ENCODE measurements at places on chromosomes 5 and 9.

- no peak for DNase-seq
Measured at GRCh38 chr9:2163231-2163885, 148.2 kb downstream of the SMARCA2 start.

GRCh38 chr9:2675834-2676233, 41.5 kb upstream of the KCNV2 start:
- no peak for DNase-seq

DNA sequence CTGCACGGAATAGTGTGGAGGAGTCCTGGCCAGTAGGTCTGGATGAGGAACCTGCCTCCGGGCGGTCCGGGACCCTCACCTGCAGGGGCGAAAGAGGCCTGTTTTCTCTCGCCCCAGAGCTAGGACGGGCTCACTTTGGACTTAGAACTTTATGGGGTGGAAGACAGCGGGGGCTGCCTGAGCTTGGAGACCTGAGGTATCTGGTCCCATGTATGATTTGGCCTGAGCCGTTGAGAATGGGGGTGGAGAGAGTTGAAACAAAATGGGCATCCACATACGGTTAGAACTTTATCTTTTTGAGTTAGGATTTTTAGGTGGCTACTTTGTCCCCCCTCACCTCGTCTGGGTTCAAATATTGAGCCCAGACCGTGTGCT, 681 bp upstream of the ETF1 start:
- DNase-seq = no peak

GRCh38 chr5:43232943-43233833, 41.2 kb downstream of the NIM1K start:
- DNase-seq = peak; percentile 21

DNA sequence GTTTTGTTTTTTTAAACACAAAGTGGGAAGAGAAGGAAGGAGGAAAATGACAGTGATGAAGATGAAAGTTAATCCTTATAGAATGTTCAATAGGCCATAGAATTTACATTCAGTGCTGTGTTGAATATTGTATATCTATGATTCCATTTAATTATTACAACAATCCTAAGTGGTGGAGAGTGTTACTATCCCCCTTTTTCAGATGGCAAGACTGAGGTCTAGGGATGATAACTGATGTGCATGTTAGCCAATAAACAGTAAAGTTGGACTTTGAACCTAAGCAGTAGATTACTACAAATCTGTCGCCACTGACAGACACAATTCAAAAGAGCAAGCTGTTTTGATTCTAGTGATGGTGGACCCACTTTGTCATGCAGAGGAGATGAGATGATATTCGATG, 237.9 kb downstream of the ARHGAP26 start:
- no peak for DNase-seq

GRCh38 chr5:114581136-114581535, 219.3 kb downstream of the KCNN2 start:
- DNase-seq = no peak

DNA sequence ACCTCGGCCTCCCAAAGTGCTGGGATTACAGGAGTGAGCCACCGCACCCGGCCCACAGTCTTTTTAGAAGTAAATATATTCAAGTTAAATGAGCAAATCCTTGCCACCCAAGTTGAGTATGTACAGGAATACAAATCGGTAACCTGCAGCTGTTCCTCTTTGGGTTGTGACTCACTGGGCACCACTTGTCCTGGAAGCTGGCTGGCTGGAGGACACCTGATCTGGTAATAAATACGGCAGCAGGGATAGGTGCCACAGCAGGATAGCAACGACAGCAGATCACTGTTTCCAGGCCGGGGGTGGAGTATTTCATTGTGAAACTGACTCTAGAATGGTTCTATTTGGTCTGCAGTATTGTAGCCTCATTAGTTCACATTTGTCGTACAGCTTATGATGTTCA, 35.7 kb upstream of the SLC36A2 start:
- DNase-seq = no peak

DNA sequence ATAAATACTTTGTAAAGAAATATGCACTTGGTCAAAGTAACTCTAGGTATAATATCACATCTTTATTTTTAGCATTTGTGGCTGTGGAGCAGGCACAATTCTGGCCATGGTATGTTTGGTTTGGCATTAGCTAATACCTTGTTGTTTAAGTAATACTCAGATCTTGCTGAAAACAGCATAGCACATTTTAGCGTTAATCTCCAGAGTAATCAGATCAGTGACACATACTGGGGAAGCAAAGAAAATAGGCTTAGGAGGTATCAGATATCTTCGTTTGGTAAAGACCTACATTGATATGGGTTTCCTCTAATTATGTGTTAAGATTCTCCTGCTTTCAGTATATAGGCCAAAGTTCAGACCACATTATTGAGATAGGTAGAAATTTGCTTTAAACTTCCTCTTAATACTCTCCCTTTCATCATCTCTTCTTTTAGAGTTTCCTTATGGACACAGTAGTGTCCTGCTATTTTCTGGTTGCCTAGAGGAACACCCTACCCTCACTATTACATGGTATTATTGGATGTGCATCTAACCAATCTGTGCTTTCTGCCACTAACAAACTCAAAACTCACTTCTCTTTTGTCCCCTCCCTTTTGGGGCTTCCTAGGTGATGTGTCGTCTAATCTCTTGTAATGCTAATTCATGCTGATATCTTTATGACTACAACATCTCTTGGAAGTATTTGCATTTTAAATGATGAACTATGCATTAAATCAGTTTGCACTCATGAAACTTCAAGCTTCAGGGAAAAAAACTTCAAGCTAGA, 437.3 kb upstream of the ADAMTSL1 start:
- DNase-seq = no peak

- no peak for DNase-seq
Measured at GRCh38 chr9:21414220-21414940, 5.5 kb downstream of the IFNA8 start.

GRCh38 chr5:6108540-6108848, 269.9 kb downstream of the MED10 start:
- no peak for DNase-seq

DNA sequence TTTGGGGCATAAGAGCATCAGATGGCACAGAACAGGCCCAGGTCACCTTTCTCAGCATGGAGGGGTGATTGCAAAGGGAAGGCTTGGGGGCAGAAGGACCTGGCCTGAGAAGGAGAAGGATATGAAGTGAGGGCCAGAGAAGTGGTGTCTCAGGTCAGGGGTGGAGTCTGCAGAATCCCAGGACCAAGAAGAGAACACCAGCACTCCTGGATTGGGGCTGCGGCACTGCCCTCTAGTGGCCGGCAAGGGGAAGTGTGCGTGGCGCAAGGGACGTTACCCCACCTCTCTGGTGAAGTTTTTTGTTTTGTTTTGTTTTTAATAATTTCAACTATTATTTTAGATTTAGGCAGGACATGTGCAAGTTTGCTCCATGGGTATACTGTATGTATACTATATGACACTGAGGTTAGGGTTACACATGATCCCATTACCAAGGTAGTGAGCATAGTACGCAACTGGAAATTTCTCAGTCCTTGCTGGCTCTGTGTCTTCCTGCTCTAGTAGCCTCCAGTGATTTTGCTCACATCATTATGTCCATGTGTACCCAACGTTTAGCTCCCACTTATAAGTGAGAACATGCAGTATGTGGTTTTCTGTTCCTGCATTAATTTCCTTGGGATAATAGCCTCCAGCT, 1548.6 kb downstream of the EFNA5 start:
- DNase-seq = no peak

DNA sequence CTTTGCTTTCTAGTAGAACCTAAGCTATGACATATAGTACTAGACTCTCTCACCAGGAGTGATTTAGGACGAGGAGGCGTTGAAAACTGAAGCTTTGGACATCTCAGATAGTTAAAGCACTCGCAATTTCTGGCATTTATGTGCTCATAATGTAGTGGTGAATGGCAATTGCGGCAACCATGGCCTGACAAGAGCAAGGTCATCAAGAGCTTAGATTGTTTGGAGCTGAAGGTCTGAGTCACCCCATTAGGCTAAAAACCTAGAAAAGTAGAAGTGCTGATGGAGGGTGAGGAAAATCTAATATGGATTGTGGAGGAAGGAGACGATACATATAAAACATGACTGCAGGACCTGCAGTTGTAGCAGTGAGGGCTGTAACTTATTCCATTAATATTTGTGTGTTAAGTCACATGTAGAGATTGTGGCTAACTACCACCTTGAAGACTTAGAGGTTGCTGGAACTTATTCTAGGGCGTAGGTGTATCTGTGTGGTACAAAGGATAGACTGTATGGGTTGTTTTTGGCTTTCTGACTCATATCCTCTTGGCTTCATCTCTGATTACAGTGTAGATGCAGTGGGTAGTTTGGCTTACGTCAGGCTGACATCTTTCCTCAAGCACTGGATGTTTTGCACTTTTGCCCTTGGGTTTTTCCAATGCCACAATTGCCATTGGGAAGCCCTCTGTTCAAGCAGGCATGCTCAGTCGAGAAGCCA, 138.9 kb upstream of the CDKN2B start:
- no peak for DNase-seq

DNA sequence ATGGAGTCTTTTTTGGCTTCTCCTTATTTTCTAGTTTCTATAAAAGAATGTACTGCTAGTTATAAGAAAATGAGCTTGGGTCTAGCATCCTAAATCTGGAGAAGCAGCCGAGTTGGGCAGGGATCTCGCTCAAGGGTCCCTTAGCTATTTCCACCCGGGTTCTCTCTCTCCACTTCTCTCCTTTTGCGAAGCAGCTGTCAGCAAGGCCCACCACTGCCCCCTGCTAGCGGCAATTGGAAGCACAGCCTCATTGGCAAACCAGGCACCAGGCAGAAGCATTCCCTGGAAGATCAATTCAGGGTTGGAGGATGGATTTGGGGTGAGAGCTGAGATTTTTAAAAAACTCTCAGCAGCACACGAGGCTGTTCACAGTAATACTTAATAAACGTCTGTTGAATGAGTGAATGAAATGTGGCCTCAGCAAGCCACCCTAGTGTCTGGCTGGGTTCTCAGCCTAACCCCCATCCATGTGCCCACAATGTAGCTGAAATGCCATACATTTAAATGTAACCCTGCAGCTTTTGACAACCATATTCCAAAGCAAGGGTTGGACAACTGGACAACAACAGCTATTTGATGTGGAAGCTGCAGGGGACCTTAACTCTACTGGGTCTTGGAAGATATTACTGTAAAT, 34.6 kb upstream of the TNIP1 start:
- DNase-seq = peak; percentile 37

- no peak for DNase-seq
Measured at GRCh38 chr5:151154931-151155774, 2.4 kb downstream of the ANXA6 start.

DNA sequence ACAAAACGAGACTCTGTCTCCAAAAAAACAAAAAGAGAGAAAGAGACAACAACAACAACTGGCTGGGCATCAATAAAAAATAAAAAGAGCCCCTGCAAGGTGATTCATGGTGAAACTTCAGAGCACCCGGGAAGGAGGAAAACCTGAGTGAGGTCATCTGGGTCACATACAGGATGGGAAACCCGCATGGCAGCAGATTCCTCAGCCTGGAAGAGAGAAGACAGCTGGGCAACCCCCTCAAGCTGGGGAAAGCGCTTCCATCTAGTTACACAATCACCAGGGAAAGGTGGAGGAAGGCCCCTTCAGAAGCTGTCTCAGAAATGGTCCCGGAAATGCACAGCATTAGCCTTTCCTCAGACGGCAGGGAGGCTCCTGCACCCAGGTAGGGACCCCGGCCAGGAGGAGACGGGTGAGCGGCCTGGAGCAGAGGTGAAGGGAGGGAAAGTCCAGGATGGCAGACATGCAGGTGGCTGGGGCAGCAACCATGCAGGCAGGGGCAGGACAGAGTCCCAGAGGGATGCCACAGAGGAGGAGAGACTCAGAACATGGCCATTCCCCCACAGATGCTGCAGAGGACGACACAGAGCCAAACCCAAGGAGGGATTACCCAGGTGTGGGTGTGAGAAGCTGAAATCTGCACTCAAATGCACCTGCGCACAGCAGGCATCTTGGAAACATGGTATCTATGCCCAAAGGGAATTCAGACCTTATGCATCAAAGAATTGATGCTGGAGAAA, 29.4 kb downstream of the CAMSAP1 start:
- no peak for DNase-seq

DNA sequence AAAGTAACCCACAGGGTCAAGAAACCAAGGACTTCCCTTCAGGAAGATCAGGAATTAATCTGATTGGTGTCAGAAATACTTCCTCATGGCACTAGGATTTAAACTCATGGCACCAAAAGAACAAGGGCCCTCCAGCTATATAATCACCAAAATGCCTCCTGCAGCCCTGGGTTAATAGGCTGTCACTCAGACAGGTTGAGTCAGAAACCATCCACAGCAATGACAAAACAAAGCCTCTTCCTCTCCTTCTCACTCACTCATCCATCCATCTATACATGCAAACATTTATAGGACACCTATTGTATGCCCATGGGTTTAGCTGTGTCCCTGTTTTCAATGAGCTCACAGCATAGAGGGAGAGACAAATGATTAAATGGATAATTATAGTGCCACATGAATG, 62.5 kb upstream of the SPOCK1 start:
- no peak for DNase-seq

GRCh38 chr5:75837258-75837841, 120.1 kb upstream of the POC5 start:
- DNase-seq = no peak

DNA sequence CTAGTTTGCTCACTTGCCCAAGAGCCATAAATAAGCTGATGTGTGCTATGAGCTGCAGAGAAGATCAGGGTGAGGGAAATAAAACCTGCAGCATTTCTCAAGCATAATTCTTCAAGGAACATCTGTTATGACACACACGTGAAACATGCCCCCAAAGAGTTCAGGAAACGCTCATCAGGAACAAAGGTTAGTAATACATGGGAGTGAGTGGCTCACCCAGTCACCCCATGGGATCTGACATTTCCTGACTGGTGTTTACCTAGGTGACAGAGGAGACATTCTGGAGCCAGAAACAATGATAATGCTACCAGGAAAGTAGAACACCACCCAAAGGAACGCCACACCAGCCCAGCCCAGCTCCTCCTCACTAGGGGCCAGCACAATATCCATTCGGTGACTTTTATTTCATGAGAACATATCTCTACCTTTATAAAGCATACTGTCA, 66.0 kb downstream of the FRMD3 start:
- no peak for DNase-seq

GRCh38 chr9:19028835-19029451, 4.1 kb downstream of the SAXO1 start:
- DNase-seq = peak; percentile 66

DNA sequence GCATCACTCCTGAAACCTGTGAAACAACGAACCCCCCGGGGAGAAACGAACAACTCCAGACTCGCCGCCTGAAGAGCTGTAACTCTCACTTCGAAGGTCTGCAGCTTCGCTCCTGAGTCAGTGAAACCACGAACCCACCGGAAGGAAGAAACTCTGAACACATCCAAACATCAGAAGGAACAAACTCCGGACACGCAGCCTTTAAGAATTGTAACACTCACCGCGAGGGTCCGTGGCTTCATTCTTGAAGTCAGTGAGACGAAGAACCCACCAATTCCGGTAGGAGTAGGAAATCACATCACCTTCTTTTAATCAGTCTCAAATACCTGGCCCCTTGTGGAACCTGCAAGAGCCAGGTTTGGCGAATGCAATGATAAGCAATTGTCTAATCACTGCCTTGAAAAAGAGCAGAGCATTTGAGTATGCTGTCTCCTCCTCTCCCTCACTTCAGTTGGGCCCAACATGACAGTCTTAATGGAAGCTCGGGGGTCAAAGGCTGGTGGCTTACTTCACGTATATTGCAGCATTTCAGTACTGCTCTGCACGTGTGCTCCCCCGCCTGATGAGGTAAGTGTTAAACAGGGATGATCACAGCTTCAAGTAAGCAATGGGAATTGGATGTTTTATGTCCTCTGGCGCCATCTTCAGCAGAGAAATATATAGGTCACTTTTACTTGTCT, 473 bp downstream of the IRGM start:
- peak; percentile 69 for DNase-seq

- DNase-seq = no peak
Measured at GRCh38 chr5:140570488-140570887, 5.9 kb downstream of the SLC35A4 start.

GRCh38 chr9:100108559-100108958, 9.5 kb downstream of the INVS start:
- DNase-seq = peak; percentile 3

All from NCI-H2081 (cell line).